ENCODE measurements at places on chromosomes 6 and 20.

DNA sequence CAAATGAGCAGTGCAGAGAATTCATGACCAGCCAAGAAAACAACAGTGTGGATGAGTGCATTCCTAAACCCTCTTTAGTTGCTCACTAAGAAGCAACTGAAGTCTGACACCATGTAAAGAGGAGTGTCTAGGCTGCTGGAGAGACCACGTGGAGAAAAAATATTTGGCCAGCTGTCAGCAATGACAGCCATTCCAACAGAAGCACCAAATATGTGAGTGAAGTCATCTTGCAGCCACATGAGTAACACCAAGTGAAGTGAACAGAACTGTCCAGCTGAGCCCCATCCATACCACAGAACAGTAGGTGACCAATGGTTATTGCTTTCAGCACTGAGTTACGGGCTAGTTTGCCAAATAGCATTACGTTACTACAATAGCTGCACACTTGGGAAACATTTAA lies 89.4 kb downstream of the TBXT start:
- no peak for DNase-seq

DNA sequence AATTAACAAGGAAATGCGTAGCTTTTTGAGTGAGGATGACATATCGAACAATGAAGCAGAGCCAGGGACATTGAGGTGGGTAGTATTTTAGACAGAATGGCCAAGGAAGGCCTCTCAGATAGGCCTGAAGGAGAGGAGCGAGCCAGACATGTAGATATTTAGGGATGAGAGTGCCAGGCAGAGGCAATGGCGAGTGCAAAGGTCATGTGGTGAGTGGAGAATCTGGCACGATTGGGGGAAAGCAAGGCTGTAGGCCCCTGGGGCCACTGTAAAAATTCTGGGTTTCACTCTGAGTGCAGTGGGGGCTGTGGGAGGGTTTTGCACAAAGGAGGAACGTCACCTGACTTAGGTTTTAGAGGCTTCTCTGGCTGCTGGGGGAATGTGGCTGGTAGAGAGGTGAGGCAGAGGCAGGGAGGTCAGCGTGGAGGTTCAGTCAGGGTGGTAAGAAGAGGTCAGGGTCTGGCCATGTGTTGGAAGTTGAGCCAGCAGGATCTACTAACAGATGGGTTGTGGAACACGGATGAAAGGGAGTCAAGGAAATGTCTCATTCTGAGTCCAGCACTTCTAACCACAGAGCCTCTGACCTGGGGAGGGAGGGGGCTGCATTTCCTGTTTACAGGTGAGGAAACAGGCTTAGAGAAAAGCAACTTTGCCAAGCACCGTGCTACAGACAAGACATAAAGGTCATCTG lies 11.3 kb downstream of the SIRPA start:
- no peak for DNase-seq

- no peak for DNase-seq
Measured at GRCh38 chr6:20835315-20836010, 301.2 kb downstream of the CDKAL1 start.

GRCh38 chr20:57871237-57871632 lies 161.4 kb upstream of the PMEPA1 start:
- DNase-seq = no peak

- no peak for DNase-seq
Measured at GRCh38 chr20:32570401-32571190, 14.5 kb downstream of the NOL4L start.

DNA sequence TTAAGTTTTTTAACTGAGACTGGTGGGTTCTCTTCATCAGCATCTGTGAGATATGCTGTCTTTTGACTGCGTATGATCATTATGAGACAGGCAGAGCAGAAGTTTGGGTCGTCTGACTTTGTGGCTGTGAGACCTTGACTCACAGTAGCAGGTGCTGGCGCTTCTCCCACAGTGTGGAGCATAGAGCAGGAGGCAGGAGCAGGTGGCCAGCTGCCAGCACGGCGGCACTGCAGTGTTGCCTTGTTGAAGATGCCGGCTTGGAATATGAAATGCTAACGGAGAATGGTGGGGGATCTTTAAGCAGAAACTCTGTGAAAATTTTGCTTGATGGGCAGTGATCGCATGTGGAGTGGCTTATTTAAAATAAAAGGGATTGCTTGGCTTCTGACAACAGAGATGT lies 105.0 kb downstream of the TIAM2 start:
- no peak for DNase-seq

GRCh38 chr6:14981960-14982359 lies 263.9 kb upstream of the JARID2 start:
- DNase-seq = no peak

GRCh38 chr6:106626485-106626884 lies 2.8 kb downstream of the RTN4IP1 start:
- no peak for DNase-seq
